ENCODE measurements at places on chromosomes 2 and 18. TPM values are rescaled to one million over a fixed set of nuclear protein-coding genes. Genes with fewer than 3 reads are reported as not detected.

The GTF2A1L gene
- total RNA-seq = 6.2 TPM

The POTEJ gene
- total RNA-seq = not detected

The MYOM1 gene
- total RNA-seq = 138 TPM

The ESPNL gene
- total RNA-seq = 0.49 TPM

The HOXD1 gene
- total RNA-seq = 0.40 TPM

The SFTPB gene
- 11.5 TPM for total RNA-seq

The PTH2R gene
- total RNA-seq = 1.1 TPM

The RALBP1 gene
- 53.1 TPM for total RNA-seq

The MYCN gene
- 1.4 TPM for total RNA-seq

The C1QL2 gene
- not detected for total RNA-seq

The DSC1 gene
- not detected for total RNA-seq

The MC5R gene
- total RNA-seq = not detected

The CTLA4 gene
- total RNA-seq = 1.6 TPM

The FIGN gene
- 5.9 TPM for total RNA-seq

The SRD5A2 gene
- total RNA-seq = 0.09 TPM

The COL5A2 gene
- 30.8 TPM for total RNA-seq

The RPRM gene
- total RNA-seq = not detected

The KCNS3 gene
- total RNA-seq = 6.5 TPM

DNA sequence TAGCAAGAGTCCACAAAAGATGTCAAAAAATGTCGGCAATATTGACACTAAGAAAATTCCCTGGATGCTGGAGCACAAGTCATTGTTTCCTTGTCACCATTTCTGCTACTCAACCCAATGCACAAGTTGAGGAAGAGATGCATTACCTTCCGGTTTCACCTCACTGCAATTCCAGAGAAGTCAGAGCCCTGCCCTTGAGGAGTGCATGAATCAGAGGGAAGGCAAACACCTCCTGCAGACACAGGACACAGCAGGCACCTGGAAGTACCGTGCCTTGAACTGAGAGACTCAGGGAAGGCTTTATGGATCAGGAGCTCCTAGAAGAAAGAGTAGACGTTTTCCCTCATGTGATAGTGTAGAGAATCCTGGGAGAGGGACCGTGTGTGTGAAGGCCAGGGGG, 62.7 kb upstream of the ARL4C start:
- no peak for DNase-seq

DNA sequence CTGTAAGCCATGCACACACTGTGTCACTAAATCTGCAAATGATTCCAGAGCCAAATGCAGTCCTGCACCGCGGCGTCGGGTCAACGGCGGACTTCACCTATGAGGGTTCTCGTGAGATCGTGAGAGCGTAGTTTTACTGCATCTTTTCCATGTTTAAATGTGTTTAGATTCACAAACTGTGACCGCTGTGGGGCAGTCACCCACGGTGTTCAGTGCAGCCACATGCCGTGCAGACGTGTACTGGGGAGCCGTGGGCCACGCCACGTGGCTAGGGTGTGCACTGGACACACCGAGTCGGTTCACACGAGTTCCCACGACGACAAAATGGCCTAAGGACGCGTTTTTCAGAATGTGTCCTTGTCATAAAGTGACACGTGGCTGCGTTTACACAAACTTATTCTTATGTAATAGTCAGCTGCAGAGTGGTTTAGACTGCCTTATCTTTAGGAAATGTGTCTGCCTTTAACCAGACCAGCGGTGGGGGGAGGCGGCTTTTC, 34.1 kb downstream of the NFATC1 start:
- DNase-seq = no peak

- no peak for DNase-seq
Observed at GRCh38 chr2:240239325-240239724, 98.9 kb upstream of the OTOS start.

DNA sequence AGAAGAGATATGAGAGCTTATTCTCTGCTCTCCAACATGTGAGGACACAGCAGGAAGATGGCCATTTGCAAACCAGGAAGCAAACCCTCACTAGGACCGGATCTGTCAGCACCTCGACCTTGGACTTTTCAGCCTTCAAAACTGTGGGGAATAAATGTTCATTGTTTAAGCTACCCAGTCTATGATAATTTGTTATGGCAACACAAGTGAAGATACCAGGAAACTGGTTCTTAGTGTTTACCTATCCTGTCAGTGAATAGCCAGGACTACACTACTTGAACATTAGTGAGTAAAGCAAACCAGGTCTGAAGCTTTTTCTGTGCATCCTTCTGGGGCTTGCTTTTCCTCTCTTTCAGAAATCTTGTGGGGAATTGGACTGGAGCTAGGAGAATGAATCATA, 44.4 kb upstream of the BARD1 start:
- no peak for DNase-seq

- no peak for DNase-seq
Observed at GRCh38 chr2:58089081-58089480, 42.5 kb downstream of the VRK2 start.

DNA sequence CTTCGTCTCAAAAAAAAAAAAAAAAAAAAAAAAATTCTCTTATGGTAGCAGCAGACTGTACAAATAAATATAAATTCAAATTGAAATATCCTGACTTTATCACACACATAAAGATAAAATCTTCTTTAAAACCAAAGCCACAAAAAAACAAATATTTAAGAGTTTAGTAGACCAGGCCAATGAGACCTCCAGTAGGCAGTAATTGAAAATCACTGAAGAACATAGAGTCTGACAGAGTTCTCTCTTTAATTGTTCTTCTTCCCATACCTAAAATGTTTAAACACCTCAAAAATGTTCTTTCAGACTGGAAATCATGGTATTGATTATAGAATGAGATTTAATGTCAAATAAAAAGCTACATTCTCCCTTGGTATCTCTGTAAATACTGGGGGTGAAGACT, 20.8 kb downstream of the PRPF40A start:
- DNase-seq = no peak

DNA sequence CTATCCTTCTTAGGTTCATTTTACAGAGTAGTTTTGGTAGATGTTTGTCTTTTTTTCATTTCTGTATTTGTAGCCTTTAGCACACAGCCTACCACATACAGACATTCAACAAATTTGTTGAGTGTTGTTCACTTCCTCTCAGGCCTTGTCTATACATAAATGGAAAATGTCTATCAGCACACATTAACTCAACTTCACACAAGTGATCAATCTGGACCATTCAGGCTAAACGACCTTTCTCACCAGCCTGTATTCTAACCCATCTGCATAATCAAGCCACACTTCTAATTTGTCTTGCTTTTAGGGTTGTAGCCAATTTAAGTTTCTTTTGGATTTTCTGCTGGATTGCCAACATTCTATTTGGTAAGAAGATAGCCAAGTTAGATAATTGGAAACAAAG, 59.9 kb upstream of the DARS1 start:
- no peak for DNase-seq

DNA sequence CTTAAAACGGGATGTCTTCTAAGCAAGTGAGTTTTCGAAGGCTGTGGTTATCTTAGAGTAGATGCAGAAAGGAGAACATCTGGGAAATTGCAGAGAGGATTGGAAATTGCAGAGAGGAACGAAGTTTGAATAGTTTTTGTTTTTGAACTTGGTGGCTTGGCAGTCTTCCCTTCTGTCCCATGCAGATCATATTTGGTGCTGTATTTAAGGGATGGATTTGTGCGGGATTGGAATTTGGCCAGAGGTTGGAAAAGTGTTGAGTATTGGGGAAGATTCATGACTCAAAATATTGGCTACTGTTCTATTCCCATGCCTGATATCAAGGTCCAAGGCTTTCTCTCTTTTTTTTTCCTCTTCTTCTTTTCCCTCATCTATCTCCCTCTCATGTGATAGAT, 18.2 kb downstream of the PTPRM start:
- DNase-seq = no peak

GRCh38 chr2:72057308-72057707, 90.4 kb downstream of the CYP26B1 start:
- no peak for DNase-seq

GRCh38 chr2:71566372-71566771, 113.0 kb downstream of the DYSF start:
- no peak for DNase-seq

GRCh38 chr18:70074116-70074515, 126.4 kb upstream of the CD226 start:
- DNase-seq = no peak

DNA sequence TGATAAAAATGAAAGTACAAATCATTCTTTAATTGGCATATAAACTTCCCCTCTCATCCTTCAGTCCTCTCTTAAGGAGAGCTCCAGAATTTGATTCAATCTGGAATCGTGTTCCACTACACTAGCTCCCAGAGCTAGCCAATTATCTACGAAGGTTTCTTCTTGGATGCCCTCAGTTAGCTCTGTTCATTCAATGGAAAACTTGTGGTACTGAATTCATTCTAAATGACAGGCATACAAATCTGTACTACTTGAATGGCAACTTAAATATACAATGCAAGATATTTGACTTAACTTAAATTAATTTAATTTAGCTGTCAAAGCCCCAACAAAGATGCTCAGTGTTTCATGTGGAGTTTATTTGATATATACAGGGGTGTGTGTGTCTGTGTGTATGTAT, 1474.2 kb upstream of the CELF4 start:
- DNase-seq = no peak

- DNase-seq = no peak
Observed at GRCh38 chr18:15198116-15198389, 450.1 kb downstream of the ANKRD30B start.

- no peak for DNase-seq
Observed at GRCh38 chr2:105384216-105384615, 14.6 kb downstream of the FHL2 start.

GRCh38 chr18:10953672-10954071, 195.7 kb downstream of the PIEZO2 start:
- DNase-seq = no peak

DNA sequence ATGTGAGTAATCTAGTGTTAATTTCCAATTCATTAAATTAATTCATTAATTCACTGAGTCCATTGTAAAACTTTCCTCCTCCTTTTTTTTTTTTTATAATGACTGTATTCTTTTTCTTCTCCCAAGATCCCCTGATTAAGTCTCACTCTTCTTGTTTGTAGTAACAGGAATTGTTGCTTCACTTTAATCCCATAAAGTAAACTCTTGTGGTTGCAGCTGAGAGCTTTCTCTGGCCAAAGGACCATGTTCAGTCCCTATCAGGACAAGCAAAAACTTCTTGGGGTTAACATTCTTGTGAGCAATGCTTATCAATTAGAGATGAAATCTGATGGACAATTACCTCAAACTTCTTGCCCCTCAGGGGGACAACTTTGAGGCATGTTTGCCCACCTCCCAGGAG, 400.2 kb upstream of the SPHKAP start:
- no peak for DNase-seq

- no peak for DNase-seq
Observed at GRCh38 chr18:74064510-74064909, 83.1 kb downstream of the FBXO15 start.

- no peak for DNase-seq
Observed at GRCh38 chr2:79099140-79099686, 11.4 kb upstream of the REG1B start.

GRCh38 chr2:61011678-61012077, 5.8 kb upstream of the PEX13 start:
- DNase-seq = no peak

GRCh38 chr18:7584646-7585275, 17.6 kb downstream of the PTPRM start:
- DNase-seq = no peak

- no peak for DNase-seq
Observed at GRCh38 chr2:70834106-70834505, 1.5 kb downstream of the CD207 start.

GRCh38 chr2:226893216-226893615, 57.4 kb downstream of the RHBDD1 start:
- no peak for DNase-seq

DNA sequence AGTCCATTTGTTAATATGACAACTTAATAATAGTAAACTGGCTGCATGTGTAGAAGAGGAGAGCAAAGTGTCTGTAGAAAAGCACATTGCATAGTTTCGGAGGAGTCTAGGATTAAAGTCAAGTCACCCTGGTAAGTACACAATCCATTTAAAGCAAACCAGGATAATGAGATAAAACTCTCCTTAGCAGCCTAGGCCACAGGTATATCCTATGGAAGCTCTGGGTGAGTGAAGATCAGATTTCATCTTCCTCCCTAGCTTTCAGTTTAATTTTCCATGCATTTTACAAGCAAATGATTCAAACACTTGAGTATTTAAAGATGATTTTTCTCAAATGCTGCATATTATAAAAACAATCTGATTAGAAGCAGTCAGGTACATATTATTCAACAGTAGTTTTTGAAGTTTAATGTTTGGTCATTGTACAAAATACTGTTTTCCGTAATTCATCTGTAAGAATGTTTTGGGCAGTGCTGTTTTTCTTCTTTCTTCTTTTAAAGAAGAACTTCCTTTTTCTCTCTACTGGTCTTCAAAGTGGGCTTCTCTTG, 10.2 kb downstream of the CERS6 start:
- no peak for DNase-seq

GRCh38 chr18:2180586-2180985, 390.7 kb downstream of the METTL4 start:
- no peak for DNase-seq

GRCh38 chr2:195536906-195537305, 120.1 kb upstream of the SLC39A10 start:
- no peak for DNase-seq

GRCh38 chr2:38149531-38149930, 73.6 kb upstream of the CYP1B1 start:
- DNase-seq = no peak

DNA sequence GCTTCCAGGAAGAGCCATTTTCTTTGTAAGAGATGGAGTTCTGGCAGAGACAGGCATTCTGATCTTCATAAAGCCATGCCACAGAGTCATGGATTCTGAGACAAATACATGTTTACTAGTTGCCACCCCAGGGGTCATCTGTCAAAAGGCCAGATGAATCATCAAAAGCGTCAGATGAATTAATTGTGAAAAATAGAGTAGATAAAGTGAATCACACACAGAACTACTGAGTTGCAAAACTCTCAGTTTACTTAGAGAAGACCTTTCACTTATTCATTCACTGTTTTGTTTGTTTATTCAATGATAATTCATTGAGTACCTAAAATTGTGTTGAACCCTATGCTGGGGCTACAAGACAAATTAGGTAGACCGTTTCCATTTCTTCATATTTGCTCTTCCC, 157.7 kb upstream of the SERPINE2 start:
- no peak for DNase-seq
